NCI-H510A treated with DMSO at 0.1 percent for 48 hours (cell line): ENCODE measurements at places on chromosomes 2 and 18.

GRCh38 chr18:56977771-56978170 lies 169.1 kb upstream of the BOD1L2 start:
- no peak for DNase-seq

DNA sequence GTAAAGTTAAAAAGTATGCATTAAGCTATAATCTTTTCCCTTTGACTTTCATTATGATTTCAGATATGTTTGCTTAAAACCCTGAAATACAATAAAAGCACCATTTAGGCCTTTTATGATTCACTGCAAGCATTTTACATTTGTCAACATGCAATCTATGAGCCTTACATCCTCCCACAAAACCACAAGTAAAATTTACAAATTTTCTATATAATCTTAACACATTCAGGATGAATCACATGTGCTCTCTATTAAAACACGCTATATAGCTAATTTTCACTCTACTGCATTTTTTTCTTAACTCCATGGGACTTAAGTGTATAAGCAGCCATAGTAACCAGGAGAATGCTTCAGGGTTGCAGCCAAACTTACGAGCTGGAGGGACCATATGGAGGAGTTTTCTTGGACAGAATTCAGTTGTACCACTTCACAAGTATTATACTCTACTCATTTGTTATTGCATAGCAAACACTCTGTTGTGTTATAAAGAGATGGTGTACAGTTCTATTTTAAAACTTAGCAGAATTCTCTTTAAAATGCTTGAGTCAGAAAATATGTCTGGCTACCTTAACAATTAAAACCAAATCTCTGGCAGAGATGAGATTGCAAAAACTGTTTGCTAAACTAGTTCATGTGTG lies 293.2 kb downstream of the ALK start:
- no peak for DNase-seq

GRCh38 chr18:48590678-48591077 lies 51.8 kb downstream of the CTIF start:
- DNase-seq, result no peak

GRCh38 chr18:12679183-12679786 lies 21.4 kb upstream of the SPIRE1 start:
- DNase-seq, result no peak

DNA sequence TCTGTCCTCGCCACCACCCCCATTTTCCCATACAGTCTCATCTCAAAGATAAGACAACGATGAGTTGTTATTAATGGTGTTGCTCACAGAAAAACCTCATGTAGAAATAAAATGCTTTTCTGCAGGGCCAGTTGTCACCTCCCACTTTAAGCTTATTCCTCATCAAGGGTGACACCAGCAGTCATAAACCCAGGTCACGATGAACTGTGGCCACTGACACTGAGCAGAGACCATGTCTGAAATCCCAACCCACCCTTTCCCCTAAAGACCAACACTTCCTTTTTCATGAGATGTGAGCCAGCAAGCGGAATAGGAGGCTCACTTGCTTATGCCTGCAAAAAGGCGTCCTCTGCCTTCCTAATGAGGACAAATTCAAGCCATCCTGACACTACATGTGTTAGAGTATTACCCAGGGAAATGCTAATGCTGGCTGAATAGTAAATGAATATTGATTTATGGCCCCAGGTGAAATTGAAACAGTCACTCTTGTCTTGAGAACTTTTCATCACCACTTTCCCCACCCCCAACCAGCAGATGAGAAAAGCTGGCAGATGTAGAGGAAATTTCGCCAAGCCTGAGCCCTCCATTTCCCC lies 228.4 kb downstream of the MGAT5 start:
- DNase-seq, result no peak
